ENCODE measurements at places on chromosomes 4 and X.
A peak's percentile ranks its signal among the peaks of the same experiment; 100 is the strongest.

GRCh38 chr4:31189938-31190337 lies 469.8 kb downstream of the PCDH7 start:
- DNase-seq = no peak

DNA sequence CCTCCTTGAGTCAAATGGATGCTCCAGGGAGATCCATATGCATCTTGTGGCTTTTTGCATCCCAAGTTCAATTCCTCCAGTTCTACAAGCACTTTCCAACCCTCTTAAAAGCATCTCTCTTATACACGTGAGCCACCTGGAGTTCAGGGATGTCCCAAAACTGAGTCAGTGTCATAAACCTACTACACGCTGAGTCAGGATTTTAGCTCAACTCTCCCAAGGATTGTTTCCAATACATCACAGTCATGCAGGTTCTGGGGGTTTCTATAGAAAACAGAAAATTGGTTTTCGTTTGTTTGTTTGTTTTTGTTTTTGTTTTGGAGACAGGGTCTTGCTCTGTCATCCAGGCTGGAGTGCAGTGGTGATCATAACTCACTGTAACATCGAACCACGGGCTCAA lies 25.9 kb upstream of the ESX1 start:
- DNase-seq = no peak

DNA sequence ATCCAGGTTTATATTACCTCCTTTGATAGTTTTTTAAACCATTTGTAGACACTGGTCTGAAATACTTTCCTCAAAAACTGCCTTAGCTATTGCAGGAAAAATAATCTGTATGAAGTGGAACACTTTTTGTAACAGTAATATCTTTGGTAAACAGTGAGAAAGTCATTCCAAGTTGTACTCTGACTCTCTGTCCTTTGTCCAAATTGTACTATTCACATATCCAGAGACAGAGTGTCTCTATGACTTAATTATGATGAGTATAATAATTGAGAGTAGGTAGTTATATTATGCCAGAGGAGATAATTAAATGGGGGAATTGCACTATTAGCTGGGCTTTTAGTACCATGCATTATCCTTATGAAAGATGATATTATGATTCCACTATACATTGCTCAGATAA lies 112.6 kb upstream of the LCORL start:
- DNase-seq = no peak

DNA sequence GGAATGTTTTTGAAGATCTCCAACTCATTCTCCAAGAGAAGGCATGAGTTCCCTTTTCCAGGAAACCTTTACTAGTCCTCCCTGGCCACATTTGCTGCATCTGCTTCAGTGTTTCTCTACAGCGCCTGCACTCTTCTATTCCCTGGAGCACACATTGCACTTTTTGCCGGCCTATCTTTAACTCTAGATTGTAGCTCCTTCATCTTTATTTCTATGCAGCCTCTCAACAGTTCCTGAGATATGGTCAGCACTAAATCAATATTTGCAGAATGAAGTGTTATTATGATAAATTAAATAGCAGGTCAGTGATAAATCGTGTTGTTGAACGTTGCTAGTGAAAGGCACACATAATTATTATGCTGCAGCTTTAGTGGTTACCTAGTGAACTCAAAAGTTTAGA lies 88.3 kb downstream of the VCX3A start:
- DNase-seq = no peak

- DNase-seq = no peak
These were observed 390.9 kb downstream of the TEX13C start for GRCh38 chrX:125710403-125711062.

- DNase-seq = no peak
These were observed 225.8 kb downstream of the DMD start for GRCh38 chrX:32985544-32985943.

GRCh38 chrX:22666441-22666840 lies 333.3 kb upstream of the DDX53 start:
- DNase-seq = peak; percentile 48

GRCh38 chrX:31323658-31324057 lies 251.8 kb upstream of the FTHL17 start:
- no peak for DNase-seq

DNA sequence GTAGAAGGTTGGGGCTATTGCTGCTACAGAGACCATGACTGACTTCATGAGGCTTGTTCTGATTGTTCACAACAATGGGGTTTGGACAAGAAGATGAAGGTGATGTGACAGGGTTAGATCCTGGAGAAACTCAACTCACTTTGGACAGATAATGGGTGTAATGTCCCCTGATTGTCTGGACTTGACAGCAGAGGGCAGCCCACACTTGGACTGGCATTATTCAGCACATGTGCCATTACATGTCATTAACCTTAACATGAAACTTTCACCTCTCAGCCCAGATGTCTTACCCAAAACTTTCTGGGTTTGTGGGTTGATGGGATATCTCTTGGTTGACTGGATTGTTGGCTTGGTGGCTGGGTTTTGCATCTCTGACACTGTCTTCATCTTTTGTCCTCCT lies 101.5 kb downstream of the MXRA5 start:
- DNase-seq = peak; percentile 10

DNA sequence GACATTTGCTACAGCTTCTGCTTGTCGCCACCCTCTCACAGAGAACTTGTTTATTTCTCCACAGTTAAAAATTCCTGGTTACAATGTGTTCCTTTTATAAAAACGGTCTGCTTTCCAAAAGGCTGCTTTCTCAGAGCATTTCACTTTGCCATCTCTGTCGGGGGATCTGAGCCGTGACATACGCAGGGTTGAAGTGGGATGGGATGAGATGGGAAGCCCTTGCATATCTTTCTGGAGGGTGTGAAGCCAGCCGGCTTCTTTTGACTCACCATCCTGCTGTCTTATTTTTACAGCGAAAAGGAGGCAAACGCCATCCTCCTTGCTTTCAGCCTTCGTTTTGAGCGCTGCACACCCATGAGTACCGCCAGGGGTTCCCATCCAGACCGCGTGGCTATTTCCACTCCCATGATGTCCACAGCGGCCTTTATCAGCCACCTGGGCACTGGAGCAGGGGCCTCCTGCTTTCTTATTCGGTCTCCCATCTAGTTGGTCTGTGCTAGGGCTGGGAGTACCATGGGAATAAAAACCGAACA lies 99.8 kb upstream of the GATB start:
- DNase-seq = no peak

DNA sequence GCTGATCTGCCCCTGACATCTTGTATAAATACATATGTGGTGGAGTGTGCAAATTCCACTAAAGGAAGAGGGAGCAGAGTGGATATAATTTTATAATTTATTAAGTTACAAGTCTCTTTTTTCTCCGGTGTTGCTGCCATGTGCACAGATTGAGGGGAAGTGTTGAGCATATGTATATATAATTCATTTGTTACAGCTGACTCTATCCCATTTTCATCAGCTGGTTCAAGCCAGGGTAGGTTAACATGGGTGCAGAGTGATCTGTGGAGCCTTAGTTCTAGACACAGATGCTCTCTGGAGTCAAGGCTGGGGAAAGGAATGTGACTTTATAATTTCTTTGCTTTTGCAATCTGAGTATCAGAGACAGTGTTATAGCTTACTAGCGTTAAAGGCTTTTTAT lies 103.5 kb downstream of the WWC2 start:
- DNase-seq = no peak

- DNase-seq = no peak
These were observed 90.8 kb upstream of the TSPAN5 start for GRCh38 chr4:98749206-98749605.

DNA sequence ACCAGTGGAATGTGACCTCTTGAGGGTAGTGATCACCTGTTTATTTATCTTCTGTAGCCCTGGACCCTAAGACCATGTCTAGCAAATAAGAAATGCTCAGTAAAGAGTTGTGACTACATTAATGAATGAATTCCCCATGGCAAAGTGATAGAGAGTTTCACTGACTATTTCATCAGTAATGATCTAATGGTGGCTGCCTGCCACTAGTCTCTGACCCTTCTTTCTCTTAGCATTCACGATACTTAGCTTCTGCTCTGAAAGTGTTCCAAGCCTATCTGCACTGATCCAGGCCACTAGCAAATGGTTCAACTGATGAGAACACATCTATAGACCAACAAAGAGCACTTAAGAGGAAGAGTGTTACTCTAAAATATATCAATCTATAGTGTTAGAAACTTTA lies 50.0 kb upstream of the RASGEF1B start:
- no peak for DNase-seq

DNA sequence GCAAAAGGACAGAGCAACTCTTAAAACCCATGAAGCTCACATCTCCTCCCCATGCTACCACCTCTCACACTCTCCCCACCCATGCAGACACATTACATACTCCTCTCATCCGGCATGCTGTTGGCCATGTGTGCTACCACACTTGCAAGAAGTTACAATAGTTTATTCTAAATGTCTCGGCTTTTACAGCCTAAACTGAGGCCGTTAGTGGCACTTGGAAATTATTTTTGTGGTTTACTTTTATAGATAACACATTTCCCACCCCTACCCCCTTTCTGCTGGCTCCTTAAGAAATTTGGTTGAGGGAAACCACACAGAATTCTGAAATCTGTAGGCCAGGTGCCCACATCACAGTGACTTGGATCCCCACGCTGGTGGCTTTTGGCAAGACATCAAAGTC lies 141.1 kb upstream of the HHIP start:
- no peak for DNase-seq

GRCh38 chr4:98482503-98482846 lies 175.9 kb downstream of the TSPAN5 start:
- no peak for DNase-seq

- no peak for DNase-seq
These were observed 891 bp downstream of the TLR2 start for GRCh38 chr4:153684971-153685371.

GRCh38 chrX:119870626-119871131 lies 854 bp downstream of the RNF113A start:
- peak; percentile 40 for DNase-seq

- no peak for DNase-seq
These were observed 52.5 kb downstream of the CASP3 start for GRCh38 chr4:184596617-184597185.

GRCh38 chr4:42641656-42642055 lies 15.2 kb downstream of the ATP8A1 start:
- DNase-seq = no peak

DNA sequence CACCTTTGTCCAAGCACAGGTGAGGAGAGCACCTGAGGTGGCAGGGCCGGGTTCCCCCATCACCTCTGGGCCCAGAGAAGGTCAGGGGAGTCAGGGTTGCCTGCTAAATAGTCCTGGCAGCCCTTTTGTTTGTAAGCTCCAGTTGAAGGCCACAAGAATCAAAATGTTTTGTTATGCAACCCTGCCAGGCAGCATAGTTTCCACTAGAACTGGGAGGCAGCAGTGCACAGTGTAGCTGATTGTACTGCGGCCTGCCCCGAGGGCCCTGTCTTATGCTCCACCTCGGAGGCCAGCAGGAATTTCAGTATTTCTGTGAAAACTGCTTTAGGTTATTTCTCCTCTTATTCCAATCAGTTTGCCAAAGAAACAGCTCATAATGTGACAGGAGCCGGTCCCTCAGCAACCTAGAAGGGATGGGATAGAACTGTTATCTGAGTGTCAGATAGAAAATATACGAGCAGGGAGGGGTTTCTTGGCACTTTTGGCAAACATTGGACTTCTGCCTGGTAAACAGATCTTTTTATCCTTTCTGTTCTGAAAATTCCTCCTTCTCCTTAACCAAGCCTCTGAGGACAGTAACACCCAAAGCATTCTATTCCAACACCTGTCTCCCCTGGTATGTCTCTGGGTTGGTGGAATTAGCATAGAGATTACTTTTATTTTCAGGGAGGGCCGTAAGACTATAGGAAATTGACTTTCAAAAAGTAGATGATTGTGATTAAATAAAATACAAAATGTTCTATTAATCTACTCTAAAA lies 93.6 kb downstream of the LNX1 start:
- DNase-seq = no peak

GRCh38 chrX:111168314-111168713 lies 72.3 kb downstream of the PAK3 start:
- peak; percentile 26 for DNase-seq

DNA sequence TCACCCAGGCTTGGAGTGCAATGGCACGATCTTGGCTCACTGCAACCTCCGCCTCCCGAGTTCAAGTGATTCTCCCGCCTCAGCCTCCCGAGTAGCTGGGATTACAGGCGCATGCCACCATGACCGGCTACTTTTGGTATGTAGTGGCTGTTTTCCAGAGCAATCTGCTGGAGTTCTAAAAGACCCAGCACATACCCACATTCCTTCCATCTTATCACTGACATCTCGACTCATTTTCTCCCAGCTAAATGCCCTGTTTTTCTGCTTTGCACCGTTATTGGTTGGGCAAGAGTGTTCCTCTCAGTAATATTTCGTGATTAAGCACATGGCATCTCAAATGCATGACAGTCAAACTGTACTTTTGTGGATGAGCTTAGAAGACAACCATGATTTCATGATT lies 53.7 kb downstream of the PRKX start:
- DNase-seq = peak; percentile 16

GRCh38 chr4:145216535-145216934 lies 36.1 kb upstream of the OTUD4 start:
- peak; percentile 41 for DNase-seq

DNA sequence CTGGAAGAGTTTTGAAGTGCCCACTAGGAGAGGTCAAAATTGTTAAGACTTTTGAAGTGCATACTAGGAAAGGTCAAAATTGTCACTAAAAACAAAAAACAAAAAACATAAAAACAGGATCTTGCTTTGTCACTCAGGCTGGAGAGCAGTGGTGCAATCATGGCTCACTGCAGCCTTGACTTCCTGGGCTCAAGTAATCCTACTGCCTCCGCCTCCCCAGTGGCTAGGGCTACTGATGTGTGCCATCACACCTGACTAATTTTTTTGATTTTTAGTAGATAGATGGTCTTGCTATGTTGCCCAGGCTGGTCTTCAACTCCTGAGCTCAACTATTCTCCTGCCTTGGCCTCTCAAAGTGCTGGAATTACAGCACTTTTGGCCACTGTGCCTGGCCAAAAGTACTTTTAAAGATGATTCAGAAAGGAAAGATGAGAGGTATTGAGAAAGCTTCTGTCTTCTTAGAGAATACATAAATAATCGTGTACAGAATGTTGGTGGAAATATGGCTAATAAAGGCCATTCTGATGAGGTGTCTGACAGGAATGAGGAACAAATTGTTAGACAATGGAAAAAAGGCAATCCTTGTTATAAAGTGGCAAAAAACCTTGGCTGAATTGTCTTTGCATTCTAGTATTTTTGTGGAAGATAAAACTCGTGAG lies 43.3 kb upstream of the STX18 start:
- DNase-seq = peak; percentile 64

Measured in ELR (cell line).